Natural killer cell (primary cell): ENCODE measurements at places on chromosomes 16 and 17.

GRCh38 chr16:2436110-2436509, 6.9 kb downstream of the CCNF start:
- no peak overlapping the region for H3K27ac ChIP-seq
- H3K27me3 ChIP-seq: no peaks in the 10 kb centered on the region
- DNase-seq: no peak

- H3K27ac ChIP-seq: no peak overlapping the region
- H3K4me1 ChIP-seq: no peaks in the 10 kb centered on the region
- no peak overlapping the region for H3K4me3 ChIP-seq
Observed at GRCh38 chr16:49542946-49543630, 169.5 kb downstream of the C16orf78 start.

GRCh38 chr17:75271955-75272847, 1.2 kb upstream of the MIF4GD start:
- H3K27ac ChIP-seq: peak overlapping the region; percentile 91
- peak overlapping the region; percentile 81 for H3K4me3 ChIP-seq
- no peaks in the 10 kb centered on the region for H3K27me3 ChIP-seq

DNA sequence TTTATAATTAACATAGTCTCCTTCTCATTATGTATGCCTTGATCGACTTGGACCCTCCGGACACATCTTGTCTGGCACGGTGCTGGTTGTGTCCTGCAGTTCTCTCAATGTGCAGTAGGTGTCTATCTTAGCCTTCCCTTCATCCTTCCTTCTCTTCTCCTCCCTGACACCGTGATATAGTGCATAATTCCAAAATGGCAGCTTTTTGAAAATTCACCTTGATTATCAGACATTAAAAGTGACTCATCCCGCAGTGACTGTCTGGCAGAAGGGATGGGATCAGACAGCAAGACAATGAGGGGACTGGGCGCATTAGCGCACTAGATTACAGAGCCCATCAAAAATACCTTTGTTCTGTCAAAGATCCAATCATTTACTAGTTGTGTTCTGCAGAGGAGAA, 70.0 kb upstream of the PMFBP1 start:
- no peak overlapping the region for H3K27ac ChIP-seq
- no peak overlapping the region for H3K4me3 ChIP-seq
- DNase-seq: peak; percentile 5
- no peaks in the 10 kb centered on the region for H3K36me3 ChIP-seq

DNA sequence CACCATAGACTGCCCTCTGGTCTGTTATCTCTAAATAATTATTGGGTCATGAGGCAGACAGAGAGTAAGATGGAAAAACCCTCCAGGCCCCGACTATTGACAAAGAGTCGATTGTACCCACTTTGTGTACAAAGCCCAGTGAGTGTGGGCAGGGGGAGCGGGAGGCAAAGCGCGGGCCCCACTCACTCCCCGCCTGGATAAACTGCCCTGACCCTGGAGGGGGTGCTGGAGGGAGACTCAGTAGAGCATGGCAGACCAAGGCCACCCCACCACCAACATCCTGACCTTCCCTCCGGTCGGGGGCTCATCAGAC, 11.2 kb upstream of the CPSF4L start:
- H3K27ac ChIP-seq: no peak overlapping the region
- no peak for DNase-seq
- no peak overlapping the region for H3K4me3 ChIP-seq
- peaks cover 6% of the 10 kb centered on the region for H3K4me1 ChIP-seq
- no peaks in the 10 kb centered on the region for H3K36me3 ChIP-seq
- no peaks in the 10 kb centered on the region for H3K27me3 ChIP-seq

DNA sequence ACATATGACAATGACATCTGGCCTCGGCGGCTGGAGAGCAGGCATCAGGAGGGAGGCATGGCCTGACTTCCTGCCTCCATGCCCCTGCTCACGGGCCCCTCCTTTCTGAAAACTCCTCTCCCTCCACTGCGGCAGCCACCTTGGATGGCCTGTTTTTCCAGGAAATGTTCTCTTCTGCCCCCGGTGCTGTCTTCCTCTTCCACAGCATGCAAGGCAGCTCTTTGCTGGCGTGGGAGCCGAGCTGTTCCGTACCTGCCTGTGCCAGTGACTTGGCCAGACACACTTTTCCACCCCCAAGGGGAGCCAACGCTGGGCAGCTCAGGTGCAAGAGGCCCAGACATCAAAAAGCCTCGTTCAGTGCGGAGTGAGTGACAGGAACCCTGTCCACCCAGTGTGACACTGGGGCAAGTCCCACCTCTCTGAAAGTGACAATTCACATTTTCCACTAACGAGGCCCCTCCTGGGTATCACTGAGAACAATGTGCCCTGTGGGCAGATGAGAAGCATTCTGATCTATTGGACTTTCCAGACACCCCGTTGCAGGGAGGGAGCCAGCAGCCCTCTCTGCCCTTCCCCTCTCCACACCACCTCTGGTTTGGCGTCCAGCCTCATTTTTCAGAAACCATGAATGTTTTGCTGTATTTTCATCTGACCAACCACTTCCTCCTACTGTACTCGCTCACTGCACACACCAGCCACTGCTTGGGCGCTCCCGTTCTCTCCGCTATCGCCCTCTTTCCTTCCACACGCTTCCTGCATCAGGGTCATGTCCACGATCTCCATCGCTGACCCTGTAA, 31.2 kb downstream of the NSMCE1 start:
- peaks cover 3% of the 10 kb centered on the region for H3K36me3 ChIP-seq
- H3K27ac ChIP-seq: peak overlapping the region; percentile 99
- H3K4me1 ChIP-seq: peaks cover 96% of the 10 kb centered on the region

DNA sequence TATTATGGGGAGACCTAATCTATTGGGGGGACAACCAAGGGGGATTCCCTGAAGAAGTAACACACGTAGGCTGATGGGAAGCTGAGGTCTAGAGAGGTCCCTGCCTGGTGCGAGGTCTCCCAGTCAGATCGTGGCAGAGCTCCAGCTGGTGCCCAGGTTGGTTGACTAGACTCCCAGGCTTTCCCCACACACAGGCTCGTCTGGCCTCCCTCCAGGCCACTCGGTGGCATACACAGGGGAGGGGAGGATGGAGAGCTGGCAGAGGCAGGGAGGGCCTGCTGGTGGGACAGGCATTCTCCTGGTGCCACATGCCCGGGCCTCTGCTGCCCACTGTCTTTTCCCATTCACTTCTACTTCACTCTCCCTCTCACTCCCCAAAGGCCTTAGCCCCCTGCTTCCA, 8.5 kb upstream of the SOCS3 start:
- H3K27me3 ChIP-seq: no peaks in the 10 kb centered on the region
- peaks cover 13% of the 10 kb centered on the region for H3K4me1 ChIP-seq
- H3K36me3 ChIP-seq: no peaks in the 10 kb centered on the region
- no peak overlapping the region for H3K27ac ChIP-seq
- no peak for DNase-seq

DNA sequence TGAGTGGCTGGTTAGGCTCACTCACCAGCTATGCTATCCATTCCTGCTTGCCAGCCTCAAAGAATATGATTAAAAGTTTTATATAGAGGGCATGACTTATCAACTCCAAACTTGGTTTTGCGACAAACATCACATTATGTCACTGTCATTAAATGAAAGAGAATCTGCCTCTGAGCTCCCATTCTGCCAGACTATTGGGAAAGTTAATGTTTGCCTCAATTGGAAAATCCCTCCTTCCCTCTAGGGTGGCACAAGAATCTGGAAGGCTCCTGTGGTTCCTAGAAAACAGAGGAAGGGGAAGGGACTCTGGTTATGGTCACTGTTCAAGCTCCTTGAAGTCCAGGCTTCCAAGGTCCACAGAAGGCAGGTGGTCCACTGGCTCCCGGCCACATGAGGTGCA, 50.5 kb upstream of the TEX2 start:
- no peak for DNase-seq
- H3K27ac ChIP-seq: no peak overlapping the region
- no peaks in the 10 kb centered on the region for H3K36me3 ChIP-seq
- H3K4me1 ChIP-seq: no peaks in the 10 kb centered on the region

DNA sequence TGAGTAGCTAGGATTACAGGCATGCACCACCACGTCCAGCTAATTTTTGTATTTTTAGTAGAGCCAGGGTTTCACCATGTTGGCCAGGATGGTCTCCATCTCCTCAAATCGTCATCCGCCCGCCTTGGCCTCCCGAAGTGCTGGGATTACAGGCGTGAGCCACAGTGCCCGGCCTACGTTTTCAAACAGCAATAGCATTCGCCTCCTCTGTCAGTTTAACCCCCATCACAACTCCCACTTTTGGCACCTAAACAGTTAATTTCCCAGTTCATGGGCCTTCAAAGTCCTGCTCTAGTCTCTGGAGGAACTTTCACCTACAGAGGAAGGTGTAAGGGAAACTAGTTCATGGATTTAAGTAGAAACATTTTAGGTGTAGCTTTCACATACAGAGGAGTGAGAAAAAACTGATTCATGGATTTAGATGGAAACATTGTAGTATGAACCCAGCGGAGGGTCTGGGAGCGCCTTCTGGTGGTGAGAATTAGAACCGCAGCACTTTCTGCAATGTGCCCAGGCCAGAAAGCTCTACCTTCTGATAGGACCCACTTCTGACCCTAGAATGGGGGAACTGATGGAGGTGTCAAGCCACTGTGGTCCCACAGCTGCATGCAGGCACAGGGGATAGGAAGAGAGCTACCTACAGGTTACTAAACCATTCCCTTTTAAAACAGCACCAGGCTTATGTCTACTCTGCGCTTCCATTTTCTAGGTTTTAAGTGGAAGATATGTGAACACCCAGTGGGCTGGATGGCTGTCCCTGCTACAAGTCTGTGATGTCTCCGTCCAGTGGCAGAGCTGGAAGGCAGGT, 12.0 kb upstream of the MEOX1 start:
- DNase-seq: peak; percentile 61
- no peaks in the 10 kb centered on the region for H3K36me3 ChIP-seq
- peaks cover 7% of the 10 kb centered on the region for H3K4me1 ChIP-seq

DNA sequence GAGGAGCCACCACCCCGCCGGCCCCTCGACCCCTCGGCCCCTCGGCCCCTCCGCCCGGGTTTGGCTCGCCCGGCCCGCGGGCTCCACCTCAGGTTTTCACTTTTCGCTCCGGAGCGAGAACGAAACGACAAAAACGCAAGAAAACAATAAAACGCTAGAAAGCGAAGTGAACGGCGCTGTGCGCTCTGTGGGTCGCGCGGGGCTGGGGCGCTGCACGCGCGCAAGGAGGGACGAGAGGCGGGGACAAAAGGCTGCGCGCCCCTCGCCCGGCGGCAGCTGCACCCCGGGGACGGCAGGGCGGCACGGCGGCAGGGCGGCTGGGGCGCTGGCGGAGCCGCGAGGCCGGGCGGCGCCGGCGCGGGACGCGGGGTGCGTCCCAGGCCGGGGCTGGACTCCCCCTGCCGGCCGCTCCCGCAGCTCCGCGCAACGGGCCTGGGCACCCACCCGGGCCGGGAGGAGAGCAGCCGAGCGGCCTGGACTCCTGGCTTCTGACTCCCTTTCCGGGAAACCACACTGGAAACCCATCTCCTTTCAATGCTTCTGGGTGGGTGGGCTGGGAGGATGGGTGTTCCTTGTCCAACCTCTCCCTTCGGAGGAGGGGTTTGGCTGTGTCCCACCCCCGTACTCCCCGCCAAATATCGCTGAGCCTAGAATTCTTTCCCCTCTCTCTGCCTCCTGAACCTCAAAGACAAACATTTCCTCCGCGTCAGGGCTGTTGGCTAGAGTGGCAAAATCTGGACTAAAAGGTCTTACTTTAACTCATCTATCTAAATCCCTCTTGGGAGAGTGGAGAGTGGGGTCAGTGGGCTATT, 9.9 kb downstream of the TBX2 start:
- no peak overlapping the region for H3K27ac ChIP-seq
- no peaks in the 10 kb centered on the region for H3K36me3 ChIP-seq
- peak; percentile 42 for DNase-seq
- H3K27me3 ChIP-seq: peaks cover 58% of the 10 kb centered on the region

DNA sequence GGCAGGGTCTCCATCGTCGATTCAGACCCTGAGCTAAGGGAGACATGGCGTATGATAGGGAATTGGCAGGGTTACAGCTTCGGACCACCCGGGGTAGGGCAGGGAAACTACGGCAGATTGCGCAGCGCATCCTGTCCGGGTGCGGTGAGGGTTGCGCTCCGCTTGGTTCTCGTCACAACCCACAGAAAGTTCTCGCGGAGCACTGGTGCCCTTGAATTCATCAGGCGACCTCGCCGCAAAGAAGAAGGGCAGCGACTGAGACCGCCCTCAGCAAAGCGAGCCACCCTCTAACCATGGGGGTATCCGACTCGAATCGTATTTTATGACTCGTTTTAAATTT, 1.2 kb downstream of the HS3ST3B1 start:
- H3K27me3 ChIP-seq: peaks cover 7% of the 10 kb centered on the region
- no peaks in the 10 kb centered on the region for H3K36me3 ChIP-seq
- peak; percentile 80 for DNase-seq
- H3K4me3 ChIP-seq: peak overlapping the region; percentile 58
- H3K4me1 ChIP-seq: peaks cover 57% of the 10 kb centered on the region
- H3K27ac ChIP-seq: peak overlapping the region; percentile 77

- H3K4me3 ChIP-seq: peak overlapping the region; percentile 24
- no peaks in the 10 kb centered on the region for H3K36me3 ChIP-seq
- peaks cover 38% of the 10 kb centered on the region for H3K4me1 ChIP-seq
- H3K27me3 ChIP-seq: no peaks in the 10 kb centered on the region
Observed at GRCh38 chr17:17300624-17301568, 2.3 kb upstream of the NT5M start.

DNA sequence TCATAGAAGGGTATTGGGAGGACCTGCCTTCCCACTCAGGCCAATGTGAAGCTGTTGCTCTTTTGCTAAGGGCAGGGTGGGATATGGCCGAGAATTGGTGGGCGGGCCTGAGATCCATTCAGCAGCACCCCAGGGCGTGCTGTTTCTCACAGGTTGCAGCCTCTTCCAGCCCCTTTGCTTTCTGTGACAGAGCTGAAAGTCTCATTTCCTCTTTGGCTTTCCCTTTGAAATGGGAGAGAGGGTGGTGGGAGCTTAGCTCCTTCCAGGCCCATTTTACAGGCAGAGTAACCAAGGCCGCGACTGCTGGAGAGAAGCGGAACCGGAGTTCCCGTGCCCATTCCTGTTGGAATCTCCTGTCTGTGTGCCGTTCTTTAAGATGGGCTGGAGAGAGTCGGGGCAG, 183.0 kb downstream of the RAB11FIP4 start:
- no peak overlapping the region for H3K4me3 ChIP-seq
- no peak for DNase-seq
- no peaks in the 10 kb centered on the region for H3K4me1 ChIP-seq
- H3K27ac ChIP-seq: no peak overlapping the region
- no peaks in the 10 kb centered on the region for H3K27me3 ChIP-seq

DNA sequence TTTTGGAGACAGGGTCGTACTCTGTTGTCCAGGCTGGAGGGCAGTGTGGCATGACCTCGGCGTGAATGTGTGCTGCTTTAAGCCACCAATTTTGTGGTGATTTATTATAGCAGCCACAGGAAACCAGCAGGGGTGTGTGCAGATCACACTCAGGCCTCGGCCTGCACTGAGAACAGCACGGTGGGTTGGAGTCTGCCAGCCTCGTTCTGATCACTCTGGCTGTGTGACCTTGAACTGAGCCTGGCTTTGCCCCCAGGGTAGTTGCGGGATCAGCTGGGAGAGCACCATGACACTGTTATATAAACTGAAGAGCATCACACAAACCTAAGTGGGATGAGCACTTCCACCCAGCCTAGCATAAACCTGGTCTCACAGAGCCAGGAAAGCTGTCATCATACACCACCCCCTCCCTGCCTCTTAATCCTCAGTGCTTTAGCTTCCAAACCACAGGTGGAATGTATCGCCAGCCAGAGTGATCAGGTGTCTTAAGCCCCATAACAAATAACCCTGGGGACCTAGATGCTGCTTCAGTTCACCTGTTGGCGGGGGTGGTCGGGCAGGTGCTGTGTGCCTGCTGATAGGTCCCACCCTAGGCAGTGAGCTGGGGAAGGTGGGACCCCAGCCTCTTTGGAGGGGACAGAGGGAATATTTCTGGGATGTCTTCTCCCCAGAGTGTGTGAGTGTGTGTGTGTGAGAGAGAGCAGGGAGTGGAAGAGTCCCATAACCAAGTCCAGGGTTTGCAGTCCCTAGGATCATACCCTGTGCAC, 28.6 kb upstream of the NDRG4 start:
- no peak overlapping the region for H3K4me3 ChIP-seq
- no peak for DNase-seq
- H3K4me1 ChIP-seq: peaks cover 30% of the 10 kb centered on the region
- peak overlapping the region; percentile 27 for H3K27ac ChIP-seq
- H3K36me3 ChIP-seq: no peaks in the 10 kb centered on the region
